Hematopoietic multipotent progenitor cell treated with erythropoietin and hydrocortisone succinate and interleukin-3 and kit ligand, for 6 days (in vitro differentiated cells): ENCODE measurements at places on chromosomes 2 and 18.

- no peak for DNase-seq
Observed at GRCh38 chr18:39230086-39230803, 1664.6 kb upstream of the CELF4 start.

GRCh38 chr2:168015274-168015953 is 232.0 kb downstream of the STK39 start:
- DNase-seq = no peak

DNA sequence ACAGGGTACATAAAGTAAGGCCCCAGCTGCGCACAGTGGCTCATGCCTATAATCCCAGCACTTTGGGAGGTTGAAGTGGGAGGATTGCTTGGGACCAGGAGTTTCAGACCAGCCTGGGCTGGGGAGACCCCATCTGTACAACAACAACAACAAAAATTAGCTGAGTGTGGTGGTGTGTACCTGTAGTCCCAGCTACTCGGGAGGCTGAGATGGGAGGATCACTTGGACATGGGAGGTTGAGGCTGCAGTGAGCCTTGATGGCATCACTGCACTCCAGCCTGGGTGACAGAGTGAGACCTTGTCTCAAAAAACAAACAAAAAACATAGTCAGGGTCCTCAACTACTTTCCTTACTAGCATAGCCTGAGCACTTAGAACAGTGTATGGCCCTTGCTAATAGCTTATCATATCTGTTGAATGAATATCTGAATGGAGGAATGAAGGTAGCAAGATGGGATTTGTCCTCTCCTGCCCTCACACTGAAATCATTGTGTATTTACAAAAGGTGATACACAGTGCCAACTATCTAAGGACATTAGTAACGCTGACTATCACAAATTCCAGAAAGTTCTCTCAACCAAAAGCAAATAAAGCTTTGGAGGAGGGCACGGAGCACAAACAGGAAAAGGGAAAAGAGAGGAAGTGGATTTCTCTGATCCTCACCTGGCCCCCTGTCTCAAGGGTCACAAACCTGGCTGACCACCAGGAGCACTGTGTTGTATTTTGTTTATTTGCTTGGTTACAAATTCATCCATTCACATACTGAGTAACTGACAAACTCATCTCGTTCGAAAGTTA is 38.1 kb downstream of the L3MBTL4 start:
- no peak for DNase-seq

DNA sequence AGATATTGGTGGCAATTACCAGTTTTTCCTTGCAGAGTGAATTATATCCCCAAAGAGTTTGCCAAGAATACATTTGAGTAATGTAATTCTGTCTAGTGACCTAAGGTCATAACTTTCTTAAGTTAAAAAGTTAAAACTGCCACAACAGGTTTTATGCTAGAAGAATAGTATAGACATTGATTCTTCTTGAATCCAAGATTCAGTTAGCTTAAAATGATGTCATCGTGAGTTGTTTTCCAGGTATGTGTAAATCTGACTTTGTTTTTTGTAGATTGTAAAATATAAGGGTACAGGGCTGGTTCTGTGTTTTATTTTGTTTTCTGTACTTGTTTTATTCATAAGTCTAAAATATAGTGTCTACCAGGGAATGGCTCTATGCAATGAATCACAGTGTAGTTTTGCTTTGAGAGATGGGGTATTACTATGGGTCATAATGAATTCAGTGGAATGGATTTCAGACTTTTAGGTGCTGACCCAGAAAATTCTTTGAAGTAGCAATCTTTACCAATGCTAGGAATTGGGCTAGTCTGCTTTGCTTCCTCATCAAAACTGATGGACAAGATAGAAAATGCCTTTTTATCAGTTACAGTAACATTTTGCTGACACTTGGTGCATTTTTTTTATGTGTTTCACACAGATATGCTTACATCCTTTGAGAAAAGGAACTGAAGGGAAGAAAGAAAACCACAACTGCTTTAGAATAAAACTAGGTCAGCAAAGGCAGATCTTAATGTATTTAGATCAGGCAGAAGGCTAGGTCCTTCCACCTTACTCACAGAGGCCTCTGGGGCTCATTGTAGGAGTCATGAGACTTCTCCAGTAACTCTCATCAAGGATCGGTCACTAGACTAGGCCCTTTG is 20.8 kb upstream of the MGAT5 start:
- peak; percentile 45 for DNase-seq

- DNase-seq = no peak
Observed at GRCh38 chr2:236052926-236053821, 115.0 kb downstream of the GBX2 start.

DNA sequence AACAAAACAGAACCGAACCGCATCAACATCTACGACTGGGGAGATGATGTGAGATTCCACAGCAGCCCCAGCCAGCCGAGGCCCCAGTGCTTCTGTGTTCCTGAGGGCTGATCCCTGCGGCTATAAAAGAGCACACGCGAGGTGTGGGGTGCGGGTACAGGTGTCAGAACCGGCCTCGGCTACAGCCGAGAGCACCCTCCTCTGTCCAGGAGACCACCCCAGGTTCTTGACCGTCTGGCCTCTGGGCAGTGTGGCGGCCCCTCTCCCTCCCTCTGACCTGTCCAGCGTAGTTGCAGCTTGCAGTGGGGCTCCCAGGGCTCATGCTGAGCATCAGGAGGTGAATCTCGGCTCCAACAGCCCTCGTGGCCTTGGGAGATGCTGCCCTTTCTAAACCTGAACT is 23.7 kb downstream of the RTP5 start:
- DNase-seq = no peak

GRCh38 chr2:157184161-157184895 is 73.2 kb upstream of the GALNT5 start:
- DNase-seq = no peak

GRCh38 chr2:158893474-158893873 is 75.0 kb upstream of the TANC1 start:
- DNase-seq = no peak

- DNase-seq = no peak
Observed at GRCh38 chr2:134846213-134846612, 7.8 kb downstream of the ACMSD start.

DNA sequence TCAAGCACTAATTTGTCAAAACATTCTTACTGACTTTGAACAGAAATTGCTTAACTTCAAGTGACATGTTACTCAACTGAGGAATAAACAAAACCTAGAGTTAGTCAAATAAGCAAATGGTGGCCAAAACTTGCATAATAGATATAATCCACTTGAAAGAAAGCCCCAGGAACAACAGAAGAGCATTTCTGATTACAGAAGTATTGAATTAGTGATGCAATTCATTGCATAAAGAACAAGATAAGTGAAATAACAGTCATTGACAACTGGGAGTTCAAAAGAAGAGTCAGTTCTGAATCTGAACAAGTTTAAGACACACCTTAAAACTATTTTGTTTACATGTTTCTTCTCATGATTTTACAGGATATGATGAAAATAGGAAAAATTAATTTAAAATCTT is 30.8 kb downstream of the COBLL1 start:
- peak; percentile 57 for DNase-seq

DNA sequence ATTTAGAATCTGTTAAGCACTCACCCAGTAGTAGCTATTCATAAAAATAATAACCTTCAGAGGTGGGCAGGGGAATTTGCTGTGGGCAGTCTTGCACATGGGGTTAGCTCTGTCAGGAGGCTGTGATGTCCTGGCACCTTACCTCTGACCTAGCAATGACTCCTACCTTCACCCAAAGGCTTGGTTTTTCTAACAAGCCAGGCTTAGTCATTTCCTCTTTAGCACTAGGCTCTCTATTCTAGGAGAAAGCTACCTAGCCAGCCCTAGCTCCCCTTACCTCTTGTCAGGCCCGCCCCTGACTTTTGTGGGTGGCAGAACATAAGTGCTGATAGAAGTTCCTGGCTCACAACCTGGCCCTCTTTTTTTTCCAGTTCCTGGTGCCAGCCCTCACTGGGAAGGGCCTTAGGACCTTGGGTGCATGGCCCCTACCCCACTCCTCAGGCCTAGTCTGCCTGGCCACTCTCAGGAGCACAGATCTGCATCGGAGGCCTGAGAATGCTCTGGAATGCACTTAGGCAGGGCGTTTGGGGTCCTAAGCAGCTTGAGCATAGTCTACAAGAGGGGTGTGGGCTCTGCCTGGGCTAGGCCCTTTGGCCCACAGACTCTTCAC is 17.7 kb downstream of the CPLX4 start:
- DNase-seq = no peak
